ENCODE measurements at places on chromosomes 1 and 21. TPM values are rescaled to one million over a fixed set of nuclear protein-coding genes. Genes with fewer than 3 reads are reported as not detected.

Gene HMCN1
- 38.9 TPM for polyA plus RNA-seq

Gene GBP1
- 44.6 TPM for polyA plus RNA-seq

Gene UTS2
- not detected for polyA plus RNA-seq

Gene PLD5
- polyA plus RNA-seq, result 0.35 TPM

Gene CHI3L1
- polyA plus RNA-seq, result 1.4 TPM

Gene NPPA
- polyA plus RNA-seq, result 0.81 TPM

- DNase-seq, result no peak
These were observed 76.1 kb downstream of the PTPN14 start for GRCh38 chr1:214475331-214475730.

GRCh38 chr21:44972301-44972814 lies 32.5 kb downstream of the SLX9 start:
- DNase-seq, result no peak

DNA sequence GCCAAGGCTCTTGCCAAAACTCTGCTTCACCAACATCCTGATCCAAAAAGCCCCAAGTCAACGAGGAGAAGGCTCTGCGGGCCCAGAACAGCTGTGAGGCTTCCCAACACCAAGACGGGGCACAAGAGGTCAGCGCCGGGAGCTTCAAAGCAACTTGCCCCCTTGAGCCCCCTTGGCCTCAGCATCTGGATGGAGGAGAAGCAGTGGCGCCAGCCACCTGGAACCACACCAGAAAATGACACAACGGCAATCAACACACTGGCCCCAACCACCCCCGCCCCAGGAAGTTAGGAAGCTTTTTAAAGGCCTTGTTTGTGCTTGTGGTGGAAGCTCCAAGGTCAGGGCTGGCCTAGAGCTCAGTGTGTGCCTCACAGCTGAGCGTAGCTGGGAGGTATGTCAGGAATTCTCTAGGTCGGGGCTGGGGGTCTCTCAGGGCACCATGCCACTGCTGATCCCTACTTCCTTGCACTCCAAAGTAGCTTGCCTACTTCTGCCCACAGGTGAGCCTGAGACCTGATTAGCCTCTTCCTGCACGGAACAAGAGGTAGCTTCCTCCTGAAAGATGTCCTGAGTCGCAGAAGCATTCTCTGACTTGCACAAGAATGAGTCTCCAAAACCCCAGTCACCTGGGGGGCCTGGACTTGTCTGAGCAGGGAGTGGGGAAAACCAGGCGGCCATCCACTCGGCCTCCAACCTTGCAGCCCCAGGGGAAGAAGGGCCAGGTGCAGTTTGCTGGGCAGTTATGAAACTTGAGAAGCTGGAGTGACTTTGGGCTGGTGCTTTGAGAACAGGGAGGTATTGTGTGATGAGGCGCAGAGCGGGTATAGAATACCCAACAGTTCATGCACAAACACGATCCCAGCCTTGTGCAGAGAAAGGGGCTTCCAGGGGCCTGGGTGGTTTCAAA lies 9.7 kb upstream of the SRP9 start:
- no peak for DNase-seq

GRCh38 chr1:230808281-230808872 lies 59.9 kb downstream of the C1orf198 start:
- no peak for DNase-seq

DNA sequence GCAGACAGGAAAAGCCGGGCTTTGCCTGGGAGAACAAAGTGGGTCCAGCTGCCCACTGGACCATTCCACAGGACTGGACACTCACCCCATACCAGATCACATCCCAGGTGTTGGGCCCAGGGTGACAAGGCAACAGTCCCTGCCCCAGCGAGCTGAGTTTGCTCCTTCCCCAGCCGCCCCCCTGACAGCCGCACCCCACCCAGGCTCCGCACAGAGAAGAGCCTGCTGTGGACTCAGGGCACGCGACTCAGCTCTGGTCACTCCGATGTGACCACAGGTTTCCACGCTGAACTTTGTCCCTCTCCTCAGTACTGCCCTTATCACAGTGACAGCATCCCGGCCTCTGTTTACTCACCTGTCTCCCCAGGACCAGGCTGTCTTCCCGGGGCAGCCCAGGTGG lies 1.2 kb downstream of the BMP8B start:
- no peak for DNase-seq

- DNase-seq, result no peak
These were observed 3.4 kb upstream of the FAM131C start for GRCh38 chr1:16076865-16077238.

DNA sequence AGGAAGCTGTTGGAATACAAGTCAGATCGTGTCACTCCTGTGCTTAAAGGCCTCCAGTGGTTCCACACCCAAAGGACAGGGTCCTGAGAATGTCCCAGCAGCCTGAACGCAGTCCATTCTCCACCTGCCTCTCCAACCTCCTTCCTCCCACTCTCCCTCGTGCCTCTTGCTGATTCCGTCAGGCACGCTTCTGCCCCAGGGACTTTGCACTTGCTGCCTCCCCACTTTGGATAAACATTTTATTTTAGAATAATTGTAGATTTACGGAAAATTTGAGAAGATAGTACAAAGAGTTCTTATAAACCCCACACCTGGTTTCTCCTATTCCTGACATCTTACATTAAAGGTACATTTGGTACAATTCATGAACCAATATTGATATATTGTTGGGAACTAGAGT lies 28.4 kb upstream of the LDLRAP1 start:
- DNase-seq, result no peak

Measured in left lung (tissue), 14 donors.